ENCODE measurements at places on chromosomes 11 and 22. TPM values are rescaled to one million over a fixed set of nuclear protein-coding genes. Genes with fewer than 3 reads are reported as not detected.
A peak's percentile ranks its signal among the peaks of the same experiment; 100 is the strongest.

DNA sequence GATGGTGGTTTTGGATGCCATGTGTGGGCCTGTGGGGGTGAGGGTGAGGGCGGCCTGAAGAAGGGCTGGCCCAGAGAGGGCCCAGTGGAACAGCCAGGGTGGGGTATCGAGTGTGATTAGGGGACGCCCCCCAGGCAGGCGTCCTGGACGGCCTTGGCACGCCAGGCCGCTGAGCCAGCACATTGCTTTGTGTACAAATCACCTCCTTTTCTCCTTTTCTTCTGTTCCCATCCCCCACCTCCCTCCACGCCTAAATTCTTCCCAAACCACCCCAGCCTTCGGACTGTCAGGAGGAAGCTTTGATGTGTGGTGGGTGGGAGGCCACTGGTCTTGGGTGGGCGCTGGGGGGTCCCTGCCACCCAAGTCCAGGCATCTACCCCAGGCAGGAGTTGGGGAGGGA lies 7.8 kb upstream of the CD248 start:
- peaks cover 29% of the 10 kb centered on the region for H3K4me1 ChIP-seq
- no peak overlapping the region for H3K27ac ChIP-seq
- H3K36me3 ChIP-seq: no peaks in the 10 kb centered on the region
- no peaks in the 10 kb centered on the region for H3K27me3 ChIP-seq

DNA sequence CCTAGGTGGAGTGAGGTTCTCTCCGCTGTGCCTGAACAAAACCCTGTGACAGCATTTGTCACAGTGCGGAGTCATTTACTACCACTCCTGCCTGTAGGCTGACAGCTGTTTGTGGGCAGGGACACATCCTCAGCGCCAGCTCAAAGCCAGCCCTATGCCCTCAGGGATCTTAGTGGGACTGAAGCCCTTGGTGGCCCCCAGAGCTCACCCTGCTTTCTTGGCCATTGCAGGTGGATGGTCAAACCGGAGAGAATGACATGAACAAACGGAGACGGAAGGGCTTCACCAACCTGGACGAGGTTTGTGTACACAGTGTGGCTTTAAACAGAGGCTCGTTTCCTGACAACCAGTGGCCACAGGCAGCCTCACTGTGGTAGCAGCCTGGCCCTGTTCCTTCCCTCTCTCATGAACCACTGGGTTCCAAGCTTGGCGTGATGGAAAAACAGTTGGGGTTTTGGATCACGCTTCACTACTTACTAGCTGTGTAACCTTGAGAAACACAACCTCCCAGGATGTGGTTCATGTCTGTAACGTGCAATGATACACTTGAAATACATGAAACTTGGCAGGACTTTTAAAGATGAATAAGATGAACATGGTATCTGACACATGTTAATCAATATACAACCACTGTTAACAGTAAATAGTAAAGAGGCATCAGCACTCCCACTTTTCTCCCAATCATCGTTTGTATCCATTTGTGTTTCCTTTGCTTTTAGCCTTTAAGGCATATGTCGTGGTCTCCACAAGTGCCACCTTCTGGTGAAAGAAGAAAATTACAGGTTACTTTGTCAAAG lies 125.8 kb downstream of the MICAL2 start:
- no peak overlapping the region for H3K4me3 ChIP-seq
- H3K27ac ChIP-seq: peak overlapping the region; percentile 86
- H3K36me3 ChIP-seq: peaks cover 62% of the 10 kb centered on the region

NXPE1 gene
- total RNA-seq: not detected

- H3K4me1 ChIP-seq: no peaks in the 10 kb centered on the region
- no peak overlapping the region for H3K4me3 ChIP-seq
- H3K36me3 ChIP-seq: no peaks in the 10 kb centered on the region
- DNase-seq: no peak
- no peak overlapping the region for H3K27ac ChIP-seq
Measured at GRCh38 chr11:79414644-79415317, 26.0 kb downstream of the TENM4 start.

MUC5AC gene
- not detected for total RNA-seq

- no peaks in the 10 kb centered on the region for H3K27me3 ChIP-seq
- H3K36me3 ChIP-seq: peaks cover 29% of the 10 kb centered on the region
- DNase-seq: no peak
- H3K4me1 ChIP-seq: peaks cover 55% of the 10 kb centered on the region
- no peak overlapping the region for H3K4me3 ChIP-seq
Measured at GRCh38 chr11:33157103-33158027, 3.9 kb downstream of the CSTF3 start.

DNA sequence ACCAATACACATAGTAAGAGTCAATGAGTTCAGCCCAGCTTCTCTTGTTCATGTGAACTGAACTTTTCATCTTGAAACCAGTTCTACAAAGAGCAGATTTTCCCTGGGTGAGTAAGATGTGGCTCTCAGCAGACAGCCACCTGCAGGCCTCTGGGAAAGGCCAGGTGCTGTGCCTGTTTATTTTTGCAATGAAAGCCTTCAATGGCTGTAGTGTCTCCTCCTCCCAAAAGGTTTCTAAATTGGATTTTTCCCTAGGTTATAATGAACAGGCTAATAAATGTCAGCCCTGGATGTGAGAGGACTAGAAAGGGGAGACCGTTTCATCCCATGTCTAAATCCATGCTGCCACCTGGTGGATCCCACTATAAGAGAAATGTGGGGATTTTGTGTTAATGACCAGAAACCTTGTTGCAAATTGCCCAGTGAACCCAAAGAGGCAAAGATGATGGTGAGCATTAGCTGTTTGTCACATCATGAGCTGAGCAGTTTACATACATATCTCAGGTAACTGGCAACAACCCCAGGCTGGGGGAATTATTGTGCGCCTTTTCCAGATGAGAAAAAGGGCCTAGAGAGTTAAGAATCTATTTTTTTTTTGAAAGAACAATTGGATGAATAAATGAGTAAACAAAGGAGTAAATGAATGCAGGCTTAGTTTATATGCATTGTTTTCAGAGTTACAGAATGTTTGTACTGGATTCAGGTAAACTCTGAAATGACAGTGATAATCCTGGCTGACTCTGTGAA lies 12.7 kb downstream of the C11orf91 start:
- no peak overlapping the region for H3K4me3 ChIP-seq
- peaks cover 29% of the 10 kb centered on the region for H3K4me1 ChIP-seq
- no peaks in the 10 kb centered on the region for H3K36me3 ChIP-seq
- DNase-seq: peak; percentile 42

- H3K4me1 ChIP-seq: peaks cover 58% of the 10 kb centered on the region
- H3K36me3 ChIP-seq: peaks cover 11% of the 10 kb centered on the region
- no peak overlapping the region for H3K4me3 ChIP-seq
- no peak for DNase-seq
Measured at GRCh38 chr22:38312261-38312800, 4.9 kb downstream of the CSNK1E start.

MIOX gene
- total RNA-seq: 0.59 TPM

- DNase-seq: no peak
- no peaks in the 10 kb centered on the region for H3K36me3 ChIP-seq
- H3K27me3 ChIP-seq: no peaks in the 10 kb centered on the region
- H3K4me1 ChIP-seq: peaks cover 42% of the 10 kb centered on the region
Measured at GRCh38 chr22:42977569-42977968, 37.4 kb downstream of the PACSIN2 start.

DNA sequence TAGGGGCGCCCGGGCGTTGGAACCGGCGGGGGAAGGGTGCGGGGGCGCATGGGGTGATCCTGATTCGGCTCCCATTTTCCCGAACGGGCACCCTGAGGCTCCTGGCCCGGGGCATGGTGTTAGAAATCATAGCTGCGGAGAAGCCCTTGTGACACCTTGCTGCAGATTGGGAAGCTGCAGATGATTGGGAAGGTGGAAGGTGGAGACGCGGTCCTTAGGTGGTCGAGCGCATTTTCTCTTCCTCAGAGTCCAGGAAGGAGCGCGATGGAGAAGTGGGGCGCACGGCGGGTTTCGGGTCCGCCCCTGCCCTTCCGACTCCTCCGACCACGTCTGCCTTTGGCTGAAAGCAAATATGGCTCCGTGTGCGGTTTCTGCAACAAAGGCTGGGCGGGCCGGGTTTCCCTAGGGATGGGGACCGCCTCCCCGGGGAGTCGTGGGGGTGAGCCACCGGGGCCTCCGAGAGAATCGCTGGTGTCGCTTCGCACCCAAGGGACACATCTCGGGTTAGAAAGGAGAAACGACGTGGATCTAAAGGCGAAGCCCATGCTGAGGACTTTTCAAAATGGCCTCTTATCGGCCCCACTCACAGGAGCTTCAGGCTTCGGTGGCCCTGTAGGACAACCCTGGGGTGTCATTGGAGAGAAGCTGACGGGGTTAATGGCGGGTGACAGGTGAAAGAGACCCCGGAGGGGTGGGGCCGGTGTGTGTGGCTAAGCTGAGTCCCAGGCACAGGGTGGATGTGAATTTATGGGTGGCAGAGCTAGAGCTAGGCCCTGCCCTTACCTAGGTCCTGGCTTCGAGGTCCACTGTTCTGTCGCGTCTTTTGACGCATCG lies 707 bp upstream of the FTH1 start:
- peak overlapping the region; percentile 84 for H3K4me3 ChIP-seq
- H3K4me1 ChIP-seq: peaks cover 69% of the 10 kb centered on the region
- H3K27me3 ChIP-seq: no peaks in the 10 kb centered on the region

DNA sequence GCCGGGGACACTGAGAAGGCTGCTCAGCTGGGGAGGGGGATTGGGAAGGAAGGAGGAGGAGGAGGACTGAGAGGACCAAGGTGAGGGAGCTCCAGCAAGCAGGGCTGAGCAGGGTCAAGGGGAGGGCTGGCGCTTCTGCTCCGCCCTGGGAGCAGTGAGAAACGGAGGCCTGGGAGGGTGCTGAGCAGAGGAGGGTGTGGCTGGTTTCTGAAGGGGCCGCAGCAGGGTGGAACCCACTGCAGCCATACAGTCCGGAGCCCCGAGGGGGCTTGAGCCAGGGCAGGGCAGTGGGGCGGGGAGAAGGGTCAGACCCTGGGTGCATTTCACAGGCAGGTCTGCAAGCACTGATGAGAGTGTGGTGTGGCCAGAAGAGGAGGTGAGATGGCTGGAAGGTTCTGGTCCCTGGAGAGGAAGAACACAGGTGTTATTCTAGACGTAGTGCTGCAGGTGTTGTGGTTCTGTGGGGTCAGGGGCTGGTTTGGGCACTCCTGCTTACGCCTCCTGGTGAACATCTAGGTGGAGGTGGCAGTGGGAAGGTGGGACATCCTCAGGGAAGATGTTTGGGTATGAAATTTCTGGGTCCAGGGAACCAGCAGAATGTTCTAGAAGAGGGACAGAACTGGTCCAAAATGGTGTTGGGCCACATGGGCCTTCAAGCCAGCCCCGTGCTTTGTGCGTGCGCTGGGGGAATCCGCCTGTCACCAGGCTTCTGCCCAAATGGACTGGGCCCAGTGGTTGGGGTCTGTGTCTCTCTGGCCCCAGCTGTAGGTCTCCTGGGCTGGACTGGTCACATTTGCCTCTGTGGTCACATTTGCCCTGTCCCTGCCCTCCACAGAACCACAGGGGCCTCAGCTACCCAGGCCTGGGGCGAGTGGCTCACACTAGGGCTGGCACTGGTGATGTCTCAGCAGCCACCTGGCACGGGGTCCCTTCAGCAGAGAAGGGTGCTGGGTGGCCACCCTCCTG lies 714.7 kb downstream of the BRD1 start:
- no peaks in the 10 kb centered on the region for H3K4me1 ChIP-seq
- no peak overlapping the region for H3K4me3 ChIP-seq
- no peak overlapping the region for H3K27ac ChIP-seq
- no peak for DNase-seq
- H3K36me3 ChIP-seq: no peaks in the 10 kb centered on the region
- peaks cover 4% of the 10 kb centered on the region for H3K27me3 ChIP-seq

- H3K27ac ChIP-seq: no peak overlapping the region
- DNase-seq: no peak
- peaks cover 71% of the 10 kb centered on the region for H3K27me3 ChIP-seq
- no peaks in the 10 kb centered on the region for H3K36me3 ChIP-seq
- peaks cover 5% of the 10 kb centered on the region for H3K4me1 ChIP-seq
- H3K4me3 ChIP-seq: peak overlapping the region; percentile 51
Measured at GRCh38 chr11:111541254-111542061, 938 bp downstream of the LAYN start.

HDHD5 gene
- 42.2 TPM for total RNA-seq

GRCh38 chr11:30244265-30244664 lies 13.5 kb downstream of the FSHB start:
- no peak for DNase-seq
- H3K4me1 ChIP-seq: no peaks in the 10 kb centered on the region
- no peak overlapping the region for H3K4me3 ChIP-seq
- no peaks in the 10 kb centered on the region for H3K36me3 ChIP-seq
- H3K27ac ChIP-seq: no peak overlapping the region
- H3K27me3 ChIP-seq: peaks cover 10% of the 10 kb centered on the region

GRCh38 chr11:120931057-120931779 lies 92.7 kb upstream of the TBCEL start:
- H3K4me1 ChIP-seq: no peaks in the 10 kb centered on the region
- H3K4me3 ChIP-seq: no peak overlapping the region
- H3K27ac ChIP-seq: no peak overlapping the region

- H3K27me3 ChIP-seq: peaks cover 16% of the 10 kb centered on the region
- DNase-seq: no peak
- no peak overlapping the region for H3K27ac ChIP-seq
- H3K36me3 ChIP-seq: no peaks in the 10 kb centered on the region
- H3K4me3 ChIP-seq: no peak overlapping the region
Measured at GRCh38 chr22:36554098-36554497, 25.1 kb upstream of the EIF3D start.

DNA sequence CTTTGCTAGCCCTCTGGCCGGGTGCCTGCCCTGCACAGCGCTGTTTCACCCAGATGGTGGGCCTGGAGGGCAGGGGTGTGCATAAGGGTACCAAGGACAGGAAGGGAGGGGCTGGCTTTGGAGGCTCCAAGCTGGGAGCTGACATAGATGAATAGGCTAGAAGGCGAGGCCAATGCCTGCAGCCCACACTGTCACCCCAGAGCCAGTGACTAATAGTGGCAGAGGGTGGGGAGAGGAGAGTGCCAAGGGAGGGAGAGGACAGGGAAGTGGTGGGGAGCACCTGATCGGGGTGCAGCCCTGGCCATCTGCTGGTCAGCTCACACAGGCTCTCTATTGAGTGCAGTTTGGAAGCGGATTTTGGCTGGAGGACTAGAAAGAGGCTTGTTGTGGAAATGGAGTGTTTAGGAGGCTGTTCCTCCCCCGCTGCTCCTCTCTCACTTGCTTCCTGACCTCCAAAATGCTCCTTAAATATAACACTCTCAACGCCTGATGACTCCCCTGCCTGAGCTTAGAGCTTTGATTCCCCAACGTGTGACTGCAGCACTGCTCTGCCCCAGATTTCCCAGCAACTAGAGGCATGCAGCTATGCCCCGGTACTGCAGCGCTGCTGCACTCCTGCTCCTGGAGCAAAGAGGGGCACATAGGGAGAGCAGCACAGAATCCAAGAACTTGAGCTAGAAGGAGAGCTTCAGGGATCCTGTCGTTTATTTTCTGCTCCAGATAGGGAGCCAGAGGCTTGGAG lies 89.2 kb downstream of the GRAMD1B start:
- no peaks in the 10 kb centered on the region for H3K27me3 ChIP-seq
- no peak for DNase-seq
- H3K36me3 ChIP-seq: peaks cover 7% of the 10 kb centered on the region
- H3K4me1 ChIP-seq: peaks cover 23% of the 10 kb centered on the region

DNA sequence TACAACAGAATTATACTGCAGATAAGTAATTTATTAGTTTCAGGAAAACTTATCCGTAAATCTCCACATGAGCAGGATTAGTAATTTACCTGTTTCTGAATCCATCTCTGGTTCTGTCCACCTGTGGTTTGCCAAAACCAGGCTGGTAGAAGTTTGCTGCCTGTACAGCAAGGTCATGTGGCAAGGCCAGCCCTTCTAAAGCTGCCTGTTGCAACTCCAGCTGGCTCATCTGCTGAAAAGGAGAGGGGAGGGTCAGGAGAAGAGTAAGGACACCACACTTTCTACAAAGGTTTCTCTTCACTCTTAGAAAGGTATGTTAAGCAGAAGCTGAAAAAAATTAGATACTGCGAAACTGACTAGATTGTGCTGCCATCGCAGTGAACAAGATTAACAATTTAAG lies 42.3 kb downstream of the EIF4ENIF1 start:
- no peak overlapping the region for H3K4me3 ChIP-seq
- DNase-seq: no peak
- peaks cover 37% of the 10 kb centered on the region for H3K36me3 ChIP-seq
- H3K27me3 ChIP-seq: no peaks in the 10 kb centered on the region
- H3K4me1 ChIP-seq: peaks cover 6% of the 10 kb centered on the region

PIWIL4 gene
- 0.29 TPM for total RNA-seq
